ENCODE measurements at places on chromosomes 3 and 15.

GRCh38 chr15:38768970-38769369 lies 204.4 kb upstream of the RASGRP1 start:
- no peak for DNase-seq

GRCh38 chr3:88028876-88029275 lies 29.9 kb downstream of the CGGBP1 start:
- no peak for DNase-seq

- no peak for DNase-seq
These were observed 234.2 kb upstream of the UMPS start for GRCh38 chr3:124496061-124496460.

- no peak for DNase-seq
These were observed 184.4 kb downstream of the SHOX2 start for GRCh38 chr3:157921811-157922210.

DNA sequence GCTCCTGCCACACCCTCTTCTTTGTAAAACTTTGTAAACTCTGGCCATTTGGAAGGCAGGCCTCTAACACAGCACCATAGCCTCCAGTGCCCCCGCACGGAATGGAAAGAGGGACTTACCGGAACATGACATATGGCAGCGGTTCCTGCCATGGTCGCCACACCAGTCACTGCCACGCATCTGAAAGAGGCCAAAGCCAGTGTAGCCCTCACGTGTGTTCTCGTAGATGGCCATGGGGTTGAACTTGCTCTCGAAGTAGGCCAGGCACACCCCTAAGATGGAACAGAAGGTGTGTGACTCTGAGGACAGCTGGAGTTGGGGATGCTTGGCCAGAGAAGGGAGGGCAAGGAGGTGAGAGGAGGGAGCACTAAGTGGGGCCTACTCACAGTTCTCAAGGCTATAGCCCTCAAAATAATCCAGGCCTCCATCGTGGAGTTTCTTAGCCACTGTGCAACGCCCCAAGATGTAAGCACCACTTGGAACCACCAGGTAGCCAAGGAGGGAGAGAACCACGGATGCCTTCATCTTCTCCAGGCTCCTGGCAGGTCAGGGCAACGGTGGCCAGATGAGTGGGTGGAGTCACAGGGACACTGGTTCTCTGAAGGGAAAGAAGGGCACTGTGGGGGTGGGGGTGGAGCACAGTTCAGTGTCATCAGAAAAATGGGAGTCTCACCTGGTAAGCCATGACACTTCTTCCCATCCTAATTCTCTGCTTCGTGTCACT lies 3.5 kb downstream of the LYZL4 start:
- no peak for DNase-seq

GRCh38 chr3:154430014-154430413 lies at the start of gene GPR149:
TSS of gene GPR149 (minus strand) at chr3:154430190. CDS start at chr3:154429615, 575 bp downstream.
- no peak for DNase-seq

DNA sequence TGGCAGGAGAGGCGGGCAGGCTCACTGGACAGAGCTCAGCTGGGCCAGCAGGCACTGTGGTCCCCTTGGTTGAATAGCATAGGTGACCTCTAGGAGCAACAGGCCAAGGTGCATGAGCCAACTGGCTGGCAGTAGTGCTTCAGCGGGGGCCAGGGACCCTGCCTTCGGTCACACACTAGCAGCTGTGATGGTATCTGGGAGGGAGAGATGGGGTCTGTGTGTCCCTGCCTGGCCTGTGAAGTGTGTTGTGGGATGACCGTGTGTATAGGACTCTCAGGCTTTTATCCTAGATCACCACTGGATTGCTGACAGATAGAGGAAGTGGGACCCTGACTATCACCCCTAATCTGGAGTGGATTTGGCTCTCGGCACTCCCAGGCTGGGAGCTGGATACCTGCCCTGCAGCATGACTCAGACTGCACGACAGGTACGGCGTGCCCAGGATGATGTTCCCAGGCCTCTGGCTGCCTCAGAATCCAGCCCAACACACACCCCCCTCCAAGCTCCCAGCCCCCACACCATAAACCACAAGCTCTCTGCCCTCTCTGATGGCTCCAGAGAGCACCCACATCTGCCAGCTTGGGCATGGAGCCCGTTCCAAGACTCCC lies 7.8 kb downstream of the RPS17 start:
- DNase-seq, result no peak

- DNase-seq, result no peak
These were observed 2.1 kb upstream of the DLEC1 start for GRCh38 chr3:38036906-38037305.

- no peak for DNase-seq
These were observed 216.1 kb downstream of the PDZRN3 start for GRCh38 chr3:73408634-73409033.

GRCh38 chr15:34718681-34719665 lies 35.8 kb downstream of the GJD2 start:
- no peak for DNase-seq

DNA sequence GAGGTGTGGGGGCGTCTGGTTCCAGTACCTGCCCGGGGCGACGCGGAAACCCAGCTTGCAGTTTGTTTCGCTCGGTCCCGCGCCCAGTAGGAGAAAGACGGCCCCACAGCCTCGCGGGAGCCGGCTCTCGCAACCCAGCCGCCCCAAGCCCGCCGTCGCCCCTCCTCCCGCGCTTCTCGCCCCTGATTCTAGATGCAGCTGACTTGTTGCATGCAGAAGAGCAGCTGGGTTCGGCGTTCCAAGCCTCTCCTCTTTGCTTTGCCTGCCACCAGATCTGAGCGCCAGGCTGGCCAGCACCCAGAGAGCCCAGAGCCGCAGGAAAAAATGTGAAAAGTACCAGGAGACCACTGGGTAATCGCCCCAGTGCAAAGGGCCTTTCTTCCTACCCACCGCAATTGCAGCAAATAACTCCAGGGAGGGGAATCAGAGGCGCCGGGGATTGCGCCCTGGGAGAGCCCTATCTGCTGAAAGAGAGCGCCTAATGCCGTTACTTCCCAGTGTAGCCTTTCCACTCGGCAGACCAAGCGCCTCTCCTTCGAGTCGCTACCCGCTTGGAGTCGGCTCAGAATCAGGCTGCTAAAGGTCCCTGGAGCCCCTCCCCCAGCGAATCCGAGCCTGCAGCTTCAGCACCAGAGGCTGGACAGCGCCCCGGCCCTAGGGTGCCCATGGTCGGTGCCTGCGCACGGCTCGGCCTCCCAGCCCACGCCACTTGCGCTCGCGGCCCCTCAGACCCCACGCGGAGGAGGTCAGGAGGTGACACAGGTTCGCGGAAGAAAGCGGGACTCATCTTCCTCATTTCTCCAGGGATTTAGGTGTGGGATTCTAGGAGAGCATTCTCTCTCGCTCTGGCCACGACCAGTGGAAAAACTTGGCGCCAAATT lies 15.7 kb upstream of the AEN start:
- peak; percentile 41 for DNase-seq

DNA sequence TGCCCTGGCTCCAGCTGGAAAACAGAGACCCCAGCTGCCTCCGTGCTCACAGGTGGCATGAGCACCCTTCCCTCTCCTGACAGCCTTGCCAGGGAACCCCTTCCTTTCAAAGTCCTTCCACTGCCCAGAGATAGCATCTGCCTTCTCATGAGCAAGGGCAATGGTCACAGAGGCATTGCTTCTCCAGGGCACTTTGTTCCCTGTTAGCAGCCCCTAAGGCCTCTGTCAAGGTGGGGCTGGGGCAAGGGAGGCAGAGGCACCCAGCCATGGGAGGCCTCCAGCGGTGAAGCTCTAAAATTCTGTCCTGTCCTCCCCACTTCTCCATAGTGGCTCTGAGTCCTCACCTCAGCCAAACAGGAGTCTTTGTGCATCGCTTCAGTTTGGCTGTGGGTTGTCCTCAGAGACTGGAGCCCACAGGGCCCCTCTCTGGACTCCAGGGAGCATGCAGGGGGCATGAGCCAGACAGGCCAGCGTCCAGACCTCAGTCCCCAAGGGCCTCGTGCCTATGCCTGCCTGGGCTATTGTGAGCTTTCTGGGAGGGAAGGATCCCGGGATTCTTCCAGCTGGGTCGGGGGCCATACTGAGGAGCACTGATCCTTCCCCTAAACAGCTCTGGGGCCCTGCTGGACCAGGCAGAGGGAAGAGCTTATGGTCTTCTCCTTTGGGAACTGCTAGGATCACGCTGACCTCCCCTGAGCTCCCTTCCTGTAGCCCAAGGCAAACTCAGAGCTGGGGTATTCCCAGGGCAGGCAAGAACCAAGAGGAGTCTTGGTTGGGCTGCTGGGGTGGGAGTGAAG lies 106.6 kb downstream of the DNAJB8 start:
- no peak for DNase-seq

DNA sequence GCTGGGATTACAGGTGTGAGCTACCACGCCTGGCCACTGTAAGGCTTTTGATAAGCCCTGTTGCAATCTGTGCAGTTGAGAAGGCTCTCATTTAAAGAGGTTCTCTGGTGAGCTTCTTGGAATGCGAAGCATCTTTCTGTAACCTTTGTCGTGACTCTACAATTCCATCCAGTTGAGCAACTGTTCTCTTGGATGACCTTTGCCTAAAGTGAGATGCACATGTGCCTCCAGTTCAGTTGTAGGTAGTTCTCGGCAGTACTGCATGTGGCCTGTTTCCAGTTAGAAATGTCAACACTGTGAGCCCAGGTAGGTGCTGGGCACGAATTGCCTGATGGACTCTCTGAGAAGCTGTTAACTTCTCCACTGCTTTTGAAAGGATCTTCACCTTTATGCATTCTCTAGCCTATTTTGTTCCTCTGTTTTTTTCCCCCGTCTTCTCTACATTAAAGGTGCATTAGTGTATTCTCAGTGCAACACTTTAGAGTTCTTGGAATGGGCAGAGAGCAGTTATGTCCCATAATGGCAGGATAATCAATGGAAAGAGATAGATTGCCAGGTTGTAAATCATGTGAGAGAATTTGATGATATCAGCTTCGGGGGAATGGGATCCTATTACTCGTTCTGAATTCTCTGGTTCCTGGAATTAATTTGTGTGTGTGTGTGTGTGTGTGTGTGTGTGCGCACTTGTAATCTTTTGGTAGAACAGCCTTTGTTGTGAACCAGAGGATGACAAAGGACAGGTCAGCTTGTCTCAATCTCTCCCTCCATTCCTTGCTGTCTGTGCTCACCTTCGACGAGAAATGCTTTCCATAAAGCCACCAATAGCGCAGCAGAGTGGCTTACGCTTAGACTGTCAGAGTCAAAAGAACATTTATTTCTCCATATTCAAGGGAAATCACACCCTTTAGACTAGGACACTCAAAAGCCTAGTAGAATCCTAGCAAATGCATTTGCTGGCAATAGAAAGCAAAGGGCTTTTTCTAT lies 51.1 kb downstream of the PTPRG start:
- no peak for DNase-seq

DNA sequence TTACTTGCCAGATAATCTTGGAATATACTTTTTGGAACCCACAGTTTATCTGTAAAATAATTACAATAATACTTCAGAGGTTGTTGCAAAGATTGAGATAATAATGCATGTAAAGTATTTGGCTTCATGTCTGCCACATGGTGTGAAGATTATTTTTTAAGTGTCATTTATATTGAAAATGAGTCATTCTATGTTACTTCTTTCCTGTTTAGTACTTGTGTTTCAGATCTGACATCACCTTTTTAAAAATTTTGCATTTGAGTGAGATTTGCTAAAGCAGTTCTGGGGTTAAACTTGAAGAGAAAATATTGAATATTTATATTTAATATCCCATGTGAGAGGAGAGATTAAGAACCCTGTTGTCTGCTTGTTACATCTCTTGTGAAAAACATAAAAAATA lies 31.2 kb downstream of the IQGAP1 start:
- no peak for DNase-seq

- no peak for DNase-seq
These were observed 11.9 kb downstream of the FAIM start for GRCh38 chr3:138620431-138620830.

DNA sequence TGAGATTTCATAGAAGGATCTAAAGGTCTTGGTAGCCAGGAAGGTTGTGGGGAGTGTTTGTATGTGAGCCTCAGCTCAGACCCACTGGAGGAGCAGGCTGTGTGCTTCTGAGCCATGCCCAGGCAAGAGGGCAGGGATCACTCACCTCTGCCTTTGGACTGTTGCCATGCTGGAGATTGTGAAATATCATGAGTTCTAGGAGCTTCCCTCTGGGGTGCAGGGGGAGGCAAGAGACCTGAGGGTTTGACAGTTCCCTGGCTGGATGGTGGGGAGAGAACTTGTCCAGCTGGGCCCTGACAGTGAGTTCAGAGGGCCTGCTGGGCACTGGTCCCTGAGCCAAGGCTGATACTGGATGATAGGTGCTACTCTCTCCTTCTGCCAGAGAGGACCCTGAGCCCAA lies 6.0 kb downstream of the SLC6A1 start:
- DNase-seq, result no peak

GRCh38 chr3:67044955-67045354 lies 46.8 kb downstream of the KBTBD8 start:
- DNase-seq, result no peak

DNA sequence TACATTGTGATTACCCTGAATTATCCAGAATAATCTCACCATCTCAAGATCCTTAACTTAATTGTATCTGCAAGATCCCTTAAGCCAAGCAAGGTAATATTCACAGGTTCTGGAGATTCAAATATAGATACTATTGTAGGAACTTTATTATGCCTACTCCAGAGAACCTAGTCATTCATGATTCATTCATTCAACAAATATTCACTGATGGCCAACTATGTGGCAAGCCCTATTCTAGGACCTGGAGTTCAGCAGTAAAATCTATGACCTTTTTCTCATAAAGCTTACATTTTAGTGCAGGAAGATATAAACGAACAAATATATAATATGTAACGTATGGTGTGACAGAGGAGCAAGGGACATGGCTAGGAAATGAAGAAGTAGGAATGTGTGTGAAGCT lies 49.6 kb downstream of the ISL2 start:
- no peak for DNase-seq

DNA sequence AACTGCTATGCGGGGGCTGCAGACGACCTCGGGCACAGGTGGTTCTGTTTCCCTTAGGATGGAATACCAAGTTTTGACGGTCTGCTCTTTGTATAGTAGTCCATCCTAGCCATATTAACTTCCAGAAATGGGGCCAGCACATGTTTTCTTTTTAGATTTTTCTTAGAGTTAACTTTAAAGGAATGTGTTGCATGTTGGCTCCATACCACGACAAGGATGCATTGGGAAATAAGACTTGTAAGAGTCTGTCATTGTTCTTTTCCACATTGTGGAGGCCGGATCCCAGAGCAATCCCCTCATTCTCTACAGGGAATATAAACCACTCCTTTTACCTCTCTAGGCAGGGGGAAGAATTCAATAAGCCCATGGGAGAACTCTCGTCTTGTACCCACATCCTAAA lies 87.1 kb upstream of the PLSCR4 start:
- DNase-seq, result no peak

- no peak for DNase-seq
These were observed 3.2 kb upstream of the ACAN start for GRCh38 chr15:88800026-88800425.

- DNase-seq, result peak; percentile 95
These were observed 28.4 kb downstream of the CCDC12 start for GRCh38 chr3:46947981-46948791.

- no peak for DNase-seq
These were observed 558 bp upstream of the IL17RC start for GRCh38 chr3:9916346-9916733.

GRCh38 chr3:100899440-100900091 lies 93.7 kb downstream of the ABI3BP start:
- peak; percentile 74 for DNase-seq

GRCh38 chr3:186825872-186826409 lies 16.6 kb upstream of the ADIPOQ start:
- no peak for DNase-seq
